ENCODE measurements at places on chromosomes 16 and 17. TPM values are rescaled to one million over a fixed set of nuclear protein-coding genes. Genes with fewer than 3 reads are reported as not detected.
A peak's percentile ranks its signal among the peaks of the same experiment; 100 is the strongest.

The TBX4 gene
- not detected for total RNA-seq

The TBC1D3I gene
- 3.0 TPM for total RNA-seq

DNA sequence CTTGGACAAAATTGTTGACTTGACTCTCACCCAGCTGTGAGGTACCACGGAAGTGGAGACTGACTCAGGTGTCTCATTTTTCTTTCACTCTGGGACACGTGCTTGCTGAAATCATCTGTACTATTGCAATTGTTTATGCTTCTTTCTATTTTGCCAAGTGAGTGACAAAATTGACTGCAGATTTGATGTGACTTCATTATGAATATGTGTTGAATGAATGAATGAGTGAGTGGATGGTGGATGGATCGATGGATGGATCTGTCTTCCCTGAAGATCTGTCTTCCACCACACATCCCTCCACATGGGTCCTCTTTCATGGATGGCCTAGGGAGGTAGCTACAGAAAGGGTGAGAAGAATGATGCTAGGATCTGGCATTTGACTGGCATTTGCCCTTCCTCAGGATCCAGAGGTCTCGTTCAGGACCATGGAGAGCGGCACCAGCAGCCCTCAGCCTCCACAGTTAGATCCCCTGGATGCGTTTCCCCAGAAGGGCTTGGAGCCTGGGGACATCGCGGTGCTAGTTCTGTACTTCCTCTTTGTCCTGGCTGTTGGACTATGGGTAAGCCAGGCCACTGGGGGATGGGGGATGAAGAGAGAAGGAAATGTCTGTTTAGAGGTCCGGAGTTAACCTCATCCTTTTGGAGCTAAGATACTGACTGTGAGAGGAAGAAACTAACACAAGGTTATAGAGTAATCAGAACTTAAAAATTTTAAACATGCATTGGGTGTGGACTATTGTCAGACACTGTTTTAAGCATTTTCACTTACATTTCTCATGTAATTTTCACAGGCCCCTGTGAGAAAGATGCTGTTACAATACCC lies 12.7 kb downstream of the SLC5A11 start:
- DNase-seq = no peak

GRCh38 chr17:38703742-38704605 lies 1.1 kb upstream of the MLLT6 start:
- DNase-seq = peak; percentile 49

GRCh38 chr17:28230011-28230410 lies 89.0 kb upstream of the TMEM97 start:
- DNase-seq = no peak

GRCh38 chr17:35312790-35313711 lies 60.4 kb downstream of the SLFN11 start:
- peak; percentile 23 for DNase-seq

The PDP2 gene
- total RNA-seq = 18.3 TPM

- DNase-seq = peak; percentile 78
Measured at GRCh38 chr17:3892095-3892998, 506 bp downstream of the CAMKK1 start.

DNA sequence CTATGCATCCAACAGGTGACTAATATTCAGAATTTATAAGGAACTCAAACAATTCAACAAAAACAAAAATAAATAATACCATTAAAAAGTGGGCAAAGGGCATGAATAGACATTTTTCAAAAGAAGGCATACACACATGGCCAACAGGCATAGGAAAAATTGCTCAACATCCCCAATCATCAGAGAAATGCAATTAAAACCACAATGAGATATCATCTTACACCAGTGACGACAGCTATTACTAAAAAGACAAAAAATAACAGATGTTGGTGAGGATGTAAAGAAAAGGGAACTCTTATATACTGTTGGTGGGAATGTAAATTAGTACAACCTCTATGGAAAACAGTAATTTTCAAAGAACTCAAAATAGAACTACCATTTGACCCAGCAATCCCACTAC lies 250.4 kb upstream of the N4BP1 start:
- no peak for DNase-seq

The MT1E gene
- not detected for total RNA-seq

DNA sequence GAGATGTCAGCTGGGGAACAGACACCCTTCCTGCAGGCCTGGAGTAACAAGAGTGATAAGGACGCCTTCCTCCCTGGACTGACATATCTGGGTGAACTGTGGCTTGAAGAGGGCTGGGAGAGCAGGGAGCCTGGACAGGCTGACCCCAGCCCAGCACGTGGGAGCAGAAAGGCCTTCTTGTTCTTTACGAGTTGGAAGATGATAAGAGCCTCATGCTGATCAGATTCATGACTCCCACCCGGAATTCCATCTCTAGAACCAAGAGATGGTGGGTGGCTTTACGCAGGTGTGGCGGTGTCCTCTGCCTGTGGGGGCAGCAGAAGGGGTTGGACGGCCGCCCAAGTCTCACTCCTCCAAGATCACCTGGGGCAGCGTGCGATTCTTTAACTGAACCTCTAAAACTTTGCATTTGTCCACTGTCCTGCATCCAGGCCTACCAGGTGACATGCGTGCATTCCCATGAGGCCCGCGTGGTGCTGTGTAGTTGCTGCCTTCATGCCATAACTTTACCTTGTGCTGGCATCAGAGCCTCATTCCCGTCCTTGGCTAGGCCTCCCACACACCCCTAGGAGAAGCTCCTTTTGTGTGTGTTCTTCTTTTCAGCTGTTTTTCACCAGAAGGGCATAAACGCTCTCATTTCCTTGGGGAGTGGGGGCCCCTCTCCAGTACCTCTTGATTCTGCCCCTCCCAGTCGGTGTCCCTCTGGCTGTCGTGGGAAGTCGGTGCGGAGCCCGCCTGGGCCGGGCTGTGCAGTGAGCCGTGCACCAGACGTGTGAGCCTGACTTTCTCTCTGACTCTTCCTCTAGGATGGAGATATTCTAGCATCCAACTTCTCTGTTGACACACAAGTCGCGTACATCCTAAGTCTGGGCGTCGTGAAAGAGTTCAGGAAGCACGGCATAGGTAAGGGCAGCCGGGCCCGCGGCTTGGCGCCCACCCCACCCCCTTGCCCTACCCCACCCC lies 13.3 kb downstream of the C16orf90 start:
- DNase-seq = no peak

GRCh38 chr16:30901201-30902028 lies 5.0 kb downstream of the CTF1 start:
- no peak for DNase-seq

The RNF112 gene
- 8.6 TPM for total RNA-seq

The PRKAR1A gene
- total RNA-seq = 277 TPM

The KRTAP4-12 gene
- not detected for total RNA-seq

- DNase-seq = no peak
Measured at GRCh38 chr16:70750893-70751467, 50.0 kb downstream of the VAC14 start.

- DNase-seq = no peak
Measured at GRCh38 chr17:65062171-65062915, 5.8 kb upstream of the GNA13 start.

The KCTD2 gene
- total RNA-seq = 23.4 TPM

GRCh38 chr17:5730373-5730772 lies 146.1 kb upstream of the NLRP1 start:
- no peak for DNase-seq

DNA sequence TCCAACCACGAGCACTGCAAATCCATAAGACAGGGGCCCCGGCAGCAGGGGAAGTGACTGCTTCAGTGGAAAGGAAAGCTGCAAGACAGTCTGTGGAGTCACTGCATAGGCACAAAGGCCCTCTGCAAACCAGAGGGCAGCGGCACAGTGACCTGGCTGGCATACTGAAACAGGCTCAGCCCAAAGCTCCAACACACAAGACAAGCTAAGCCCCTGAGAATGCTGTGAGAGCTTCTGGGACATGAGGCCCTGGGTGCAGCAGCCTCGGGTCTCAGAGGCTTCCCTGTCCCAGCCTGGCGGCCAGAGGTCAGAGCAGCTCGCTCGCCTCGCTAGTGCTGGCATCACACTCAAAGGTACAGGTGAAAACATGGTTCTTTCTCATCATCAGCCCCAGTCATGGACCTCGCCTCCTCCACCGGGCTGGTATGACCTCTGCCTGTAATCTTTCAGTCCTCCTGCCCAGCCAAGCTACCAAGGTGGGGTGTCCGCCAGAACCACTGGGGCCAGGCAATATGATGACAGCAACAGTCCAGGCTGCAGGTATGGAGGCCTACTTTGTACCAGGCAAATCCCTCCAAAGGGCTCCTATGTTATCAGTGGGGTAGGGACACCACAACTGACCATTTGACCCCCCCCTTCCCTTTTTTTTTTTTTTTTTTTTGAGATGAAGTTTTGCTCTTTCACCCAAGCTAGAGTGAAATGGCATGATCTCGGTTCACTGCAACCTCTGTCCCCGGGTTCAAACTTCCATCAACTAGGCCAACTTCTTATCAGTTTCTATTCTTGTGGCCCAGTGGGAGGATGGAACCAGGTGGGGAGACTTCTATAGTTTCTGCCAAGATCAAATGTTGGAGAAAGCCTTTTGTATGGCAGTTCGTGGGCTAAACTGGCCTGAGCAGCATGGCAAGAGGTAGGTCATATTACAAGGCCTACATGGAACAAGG lies 19.2 kb downstream of the ST3GAL2 start:
- no peak for DNase-seq

The SOCS7 gene
- total RNA-seq = 33.3 TPM

The TMEM235 gene
- not detected for total RNA-seq

The CTRB2 gene
- not detected for total RNA-seq

The MSLN gene
- total RNA-seq = not detected

- DNase-seq = peak; percentile 19
Measured at GRCh38 chr16:89037261-89038152, 56.1 kb upstream of the ACSF3 start.

- no peak for DNase-seq
Measured at GRCh38 chr17:39767147-39767546, 29.4 kb downstream of the GRB7 start.

DNA sequence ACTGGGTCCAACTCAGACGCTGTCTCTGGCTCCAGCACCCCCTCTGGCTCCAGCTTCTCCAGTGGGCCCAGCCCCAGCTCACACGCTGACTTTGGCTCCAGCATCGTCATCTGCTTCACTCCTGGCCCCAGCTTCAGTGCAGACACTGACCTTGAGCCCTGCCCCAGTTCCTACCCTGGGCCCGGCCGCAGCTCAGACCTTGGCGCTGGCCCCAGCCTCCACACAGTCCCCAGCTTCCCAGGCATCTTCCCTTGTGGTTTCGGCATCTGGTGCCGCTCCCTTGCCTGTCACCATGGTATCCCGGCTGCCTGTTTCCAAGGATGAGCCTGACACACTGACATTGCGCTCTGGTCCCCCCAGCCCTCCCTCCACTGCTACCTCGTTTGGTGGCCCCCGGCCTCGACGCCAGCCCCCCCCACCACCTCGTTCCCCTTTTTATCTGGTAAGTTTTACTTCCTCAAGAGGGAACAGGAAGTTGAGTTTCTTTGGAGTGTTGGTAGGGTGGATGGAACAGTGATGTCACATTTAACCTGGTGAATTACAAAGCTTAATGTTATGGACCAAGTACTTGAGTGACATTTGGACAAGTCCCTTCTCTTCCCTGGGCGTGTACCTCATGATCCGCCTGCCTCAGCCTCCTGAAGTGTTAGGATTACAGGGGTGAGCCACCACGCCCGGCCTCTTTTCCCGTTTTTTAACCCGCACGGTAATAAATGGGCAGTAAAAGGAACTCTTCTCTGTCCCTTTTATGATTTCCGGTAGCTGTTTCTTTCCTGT lies 23.4 kb upstream of the PHKG2 start:
- DNase-seq = no peak

The NME2 gene
- total RNA-seq = 245 TPM
